ENCODE measurements at places on chromosomes 1 and 21. TPM values are rescaled to one million over a fixed set of nuclear protein-coding genes. Genes with fewer than 3 reads are reported as not detected.

The OLIG1 gene
- total RNA-seq, result 0.13 TPM

DNA sequence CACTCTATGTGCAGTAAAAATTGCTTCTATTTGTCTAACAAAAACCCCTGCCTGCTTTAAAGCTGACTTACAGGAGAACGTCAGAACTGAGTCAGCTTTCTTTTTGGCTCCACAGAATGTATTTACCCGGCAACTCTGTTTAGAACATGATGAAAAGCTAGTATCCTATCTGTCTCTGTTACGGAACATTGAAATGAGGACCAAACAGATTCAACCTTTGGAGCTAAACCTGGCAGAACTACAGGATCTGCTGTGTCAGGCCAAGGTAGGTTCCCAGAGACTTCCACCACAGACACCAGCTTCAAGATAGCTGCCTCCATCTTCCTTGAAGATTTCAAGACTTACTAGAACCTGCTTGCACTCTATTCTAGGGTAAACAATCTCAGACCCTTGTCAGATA is 132.6 kb downstream of the MACF1 start:
- no peak for DNase-seq

DNA sequence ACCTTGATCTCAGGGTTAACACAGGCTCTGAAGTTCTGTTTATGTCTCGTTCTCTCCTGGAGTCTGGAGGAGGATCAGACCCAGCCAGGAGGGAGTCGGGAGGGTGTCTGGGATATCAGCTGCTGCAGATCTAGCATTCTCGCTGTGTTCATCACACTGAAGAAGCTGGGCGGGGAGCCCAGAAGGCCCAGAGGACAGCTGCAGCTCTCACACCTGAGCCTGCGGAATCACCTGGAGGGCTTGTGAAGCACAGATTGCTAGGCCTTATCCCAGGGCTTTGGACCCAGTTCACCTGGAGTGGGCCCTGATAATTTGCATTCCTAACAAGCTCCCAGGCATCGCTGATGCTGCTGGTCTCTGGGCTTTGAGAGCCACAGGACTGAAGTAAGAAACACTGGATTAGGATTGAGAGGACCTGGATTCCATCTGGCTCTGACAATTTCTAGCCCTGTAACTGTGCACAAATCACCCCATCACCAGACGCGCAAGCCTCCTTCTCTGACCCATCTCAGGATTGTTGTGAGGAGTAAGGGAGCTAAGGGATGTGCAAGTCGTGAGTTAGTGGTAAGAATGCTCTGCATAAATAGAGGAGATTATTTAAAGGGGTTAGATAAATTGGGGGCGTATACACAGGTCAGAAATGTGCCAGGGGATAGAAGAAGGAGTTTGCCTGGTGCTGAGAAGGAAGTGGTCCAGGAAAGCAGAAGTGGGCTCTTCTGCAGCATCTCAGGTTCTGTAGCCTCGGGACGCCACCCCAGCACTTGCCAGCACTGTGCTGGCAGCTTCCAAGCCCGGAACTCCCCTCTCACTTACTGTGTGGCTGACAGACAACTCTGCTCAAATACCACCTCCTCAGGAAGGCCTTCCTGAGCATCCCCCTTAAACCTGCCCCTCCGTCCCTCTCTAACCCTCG is 19.1 kb downstream of the ABCA4 start:
- DNase-seq, result no peak

The RSPH1 gene
- 0.04 TPM for total RNA-seq

- DNase-seq, result no peak
Measured at GRCh38 chr1:206686478-206687249, 2.0 kb downstream of the MAPKAPK2 start.

DNA sequence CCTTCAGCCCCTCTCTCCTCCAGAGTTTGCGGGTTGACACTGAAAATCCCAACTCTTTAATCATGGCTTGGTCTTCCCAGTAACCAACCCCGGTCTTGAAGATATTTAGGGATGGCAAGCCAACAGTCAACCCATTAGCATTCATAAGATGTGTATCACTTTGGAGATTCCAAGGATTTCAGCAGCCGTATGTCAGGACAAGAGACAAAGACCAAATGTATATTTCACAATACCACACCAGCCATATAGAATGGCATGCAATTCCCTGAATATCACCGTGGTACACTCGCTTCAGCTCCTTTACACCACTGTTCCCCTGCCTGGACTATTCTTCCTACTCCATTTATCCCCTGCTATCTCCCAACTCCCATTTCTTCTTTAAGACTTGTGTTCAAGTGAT is 109.2 kb downstream of the CSMD2 start:
- DNase-seq, result no peak

- DNase-seq, result no peak
Measured at GRCh38 chr21:24955275-24955961, 651.9 kb downstream of the MRPL39 start.

DNA sequence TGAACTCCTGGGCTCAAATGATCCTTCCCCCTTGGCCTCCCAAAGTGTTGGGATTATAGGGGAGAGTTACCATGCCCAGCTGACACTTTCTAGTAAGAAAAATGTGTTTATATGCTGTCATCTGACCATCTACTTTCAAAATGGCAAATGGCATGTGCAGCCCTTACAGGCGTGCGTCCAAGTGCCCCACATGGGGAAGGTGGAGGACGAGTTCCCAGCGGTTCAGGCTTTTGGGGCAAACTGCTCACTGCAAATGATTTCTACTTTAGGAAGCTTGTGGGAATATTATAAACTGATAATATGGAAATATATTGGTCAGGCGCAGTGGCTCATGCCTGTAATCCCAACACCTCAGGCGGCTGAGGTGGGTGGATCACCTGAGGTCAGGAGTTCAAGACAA is 41.5 kb upstream of the NADK start:
- DNase-seq, result no peak

GRCh38 chr1:183654706-183655105 is 1.6 kb upstream of the APOBEC4 start:
- DNase-seq, result no peak

DNA sequence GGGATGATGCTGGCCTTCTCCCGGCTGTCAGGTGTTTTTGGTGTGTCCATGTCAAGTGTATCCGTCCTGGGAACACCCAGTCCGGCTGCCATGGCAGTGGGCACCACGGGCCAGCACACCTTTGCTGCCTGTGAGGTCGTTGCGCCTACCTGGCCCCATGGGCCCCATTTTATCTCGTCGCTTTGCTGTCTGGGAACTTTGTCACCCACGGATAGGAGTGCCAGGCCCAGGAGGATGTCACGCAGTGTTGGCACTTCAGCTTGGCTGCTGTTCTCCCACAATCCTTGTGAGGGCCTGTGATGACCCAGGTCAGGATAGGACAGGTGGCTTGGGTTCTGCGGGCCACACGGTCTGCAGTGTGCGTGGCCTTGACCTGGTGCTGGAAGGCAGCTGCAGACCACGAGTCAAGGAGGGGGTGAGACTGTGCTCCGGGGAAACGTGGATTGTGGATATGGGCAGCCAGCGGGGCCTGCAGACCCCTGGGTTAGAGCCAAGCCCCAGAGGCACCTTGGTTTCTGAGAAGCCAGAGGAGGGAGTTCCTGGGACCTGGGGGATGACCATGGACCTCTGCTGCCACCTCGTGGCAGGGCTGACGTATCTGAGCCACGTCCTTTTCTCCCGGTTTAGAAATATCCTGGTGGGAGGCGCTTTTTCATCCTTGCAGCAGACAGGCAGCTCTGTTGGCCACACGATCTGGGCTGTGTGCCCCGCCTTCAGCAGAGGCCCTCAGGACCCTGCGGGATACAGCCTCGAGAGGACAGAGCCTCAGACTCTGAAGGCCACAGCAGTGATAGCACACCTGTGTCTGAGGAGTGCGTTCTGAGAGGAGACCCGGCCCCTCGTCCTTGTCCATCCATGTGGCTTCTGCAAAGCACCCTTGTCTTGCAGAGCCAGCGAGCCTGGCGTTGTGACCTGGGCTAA is 161.1 kb upstream of the COL6A1 start:
- DNase-seq, result peak; percentile 89

The CD34 gene
- total RNA-seq, result 62.2 TPM

DNA sequence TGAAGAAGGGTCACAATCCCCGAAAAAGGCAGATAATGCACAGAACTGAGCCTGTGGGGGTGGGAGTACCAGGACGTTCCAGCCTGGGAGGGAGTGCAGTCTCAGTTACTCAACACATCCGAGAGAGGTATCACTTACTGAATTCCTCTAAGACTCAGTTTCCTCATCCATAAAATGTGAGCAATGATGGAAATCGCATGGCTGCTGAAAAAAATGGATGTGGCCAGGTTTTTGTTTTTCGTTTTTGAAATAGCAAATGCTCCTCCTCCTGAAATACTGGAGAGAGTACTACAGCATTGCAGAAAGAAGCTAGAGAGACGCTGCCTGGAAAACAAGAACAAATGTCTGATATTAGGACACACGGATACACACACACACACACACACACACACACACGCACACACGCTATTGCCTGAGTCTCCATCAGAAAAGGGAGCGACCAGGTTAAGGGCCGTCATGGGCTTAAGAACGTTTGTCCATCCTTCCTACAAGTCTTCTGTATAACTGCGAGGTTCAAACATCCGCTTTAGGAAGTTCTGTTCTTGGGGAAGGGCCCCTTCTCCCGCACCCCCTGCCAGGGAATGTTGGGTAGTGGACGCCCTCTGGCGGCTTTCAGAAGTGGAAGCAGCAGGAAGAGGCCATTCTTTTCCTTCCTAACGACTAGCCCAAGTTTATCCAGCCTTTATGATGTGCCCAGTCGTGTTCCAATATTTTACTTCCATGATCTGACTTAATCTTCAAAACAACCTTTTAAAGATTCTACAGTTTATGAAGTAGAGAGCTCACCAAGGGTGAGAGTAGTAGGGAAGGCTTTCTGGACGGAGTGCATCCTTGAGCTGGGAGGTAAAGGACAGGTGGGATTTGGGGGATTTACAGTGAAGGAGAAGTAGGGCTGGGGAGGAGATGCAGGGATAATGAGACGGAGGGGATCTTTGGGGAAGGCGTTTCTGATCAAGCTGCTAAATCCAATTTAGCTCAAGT is 699 bp upstream of the NES start:
- peak; percentile 95 for DNase-seq

The GUCA2B gene
- total RNA-seq, result not detected

The WDR64 gene
- total RNA-seq, result 0.04 TPM

The CNIH3 gene
- total RNA-seq, result 2.9 TPM

GRCh38 chr1:1175221-1176062 is 1.8 kb downstream of the TTLL10 start:
- DNase-seq, result no peak

GRCh38 chr1:184973272-184974055 is 844 bp downstream of the NIBAN1 start:
- peak; percentile 83 for DNase-seq

DNA sequence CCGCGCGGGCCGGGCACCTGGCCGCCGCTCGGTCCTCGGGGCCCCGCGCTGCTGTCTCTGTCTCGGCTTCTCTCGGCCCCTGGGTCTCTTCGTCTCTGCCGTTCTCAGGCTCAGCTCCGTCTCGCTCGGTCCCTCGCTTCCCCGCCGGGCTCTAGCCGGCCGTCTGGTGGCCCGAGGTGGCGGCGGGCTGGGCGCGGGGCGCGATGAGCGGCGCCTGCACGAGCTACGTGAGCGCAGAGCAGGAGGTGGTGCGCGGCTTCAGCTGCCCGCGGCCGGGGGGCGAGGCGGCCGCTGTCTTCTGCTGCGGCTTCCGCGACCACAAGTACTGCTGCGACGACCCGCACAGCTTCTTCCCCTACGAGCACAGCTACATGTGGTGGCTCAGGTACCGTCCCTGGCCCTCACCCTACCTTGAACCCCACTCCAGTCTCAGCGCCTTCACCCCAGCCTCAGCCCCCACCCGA is 355 bp downstream of the SHISAL2A start:
- no peak for DNase-seq

DNA sequence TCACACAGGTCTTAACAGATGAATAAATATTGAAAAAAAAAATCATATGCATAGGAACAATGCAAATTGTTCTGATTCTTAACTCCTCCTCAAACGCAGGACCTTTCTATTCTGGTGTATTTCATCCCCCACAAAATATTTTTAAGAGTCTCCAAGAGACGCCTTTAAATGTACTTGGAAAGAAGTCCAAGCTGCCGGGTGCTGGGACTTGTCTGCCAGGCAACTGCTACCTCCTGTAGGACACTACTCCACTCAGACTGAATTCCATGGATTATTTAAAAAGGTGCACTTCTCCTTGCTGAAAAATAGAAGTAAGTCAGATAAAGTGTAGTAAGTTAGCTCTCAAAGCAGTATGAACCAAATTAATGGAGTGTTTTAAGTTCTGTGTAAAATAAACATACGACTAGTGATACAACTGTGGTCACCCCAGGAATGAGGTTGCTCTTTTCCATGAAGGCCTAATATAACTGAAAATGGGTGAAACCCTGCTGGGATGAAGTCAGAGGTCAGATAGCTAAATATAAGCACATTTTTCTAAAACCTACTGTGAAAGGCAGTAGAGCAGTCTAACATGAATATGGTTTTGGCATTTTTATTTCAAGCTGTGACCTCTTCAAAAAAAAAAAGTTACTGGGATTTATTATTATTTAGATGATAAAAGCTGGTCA is 189.2 kb upstream of the PBX1 start:
- DNase-seq, result no peak

DNA sequence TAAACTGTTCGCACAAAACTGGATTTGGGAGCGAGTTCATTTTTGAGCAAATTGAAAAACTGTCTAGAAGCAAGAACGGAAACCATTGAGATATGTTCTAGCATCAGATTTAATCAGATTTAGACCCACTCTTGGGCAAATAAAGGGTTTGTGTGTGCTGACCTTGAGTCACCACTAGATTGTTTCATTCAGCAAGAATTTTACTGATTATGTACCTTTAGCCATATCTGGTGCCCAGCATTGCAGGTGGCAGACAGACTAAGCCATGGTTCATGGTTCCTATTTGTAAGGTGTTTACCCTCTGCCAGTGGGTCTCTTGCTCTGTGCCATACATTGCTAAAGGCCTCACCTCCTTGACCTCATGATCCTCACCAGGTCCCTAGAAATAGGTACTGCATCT is 1.4 kb downstream of the NUDC start:
- DNase-seq, result no peak

The SLC22A15 gene
- 0.53 TPM for total RNA-seq

The NUCKS1 gene
- 200 TPM for total RNA-seq

GRCh38 chr1:40903106-40903505 is 40.9 kb upstream of the CITED4 start:
- DNase-seq, result no peak

DNA sequence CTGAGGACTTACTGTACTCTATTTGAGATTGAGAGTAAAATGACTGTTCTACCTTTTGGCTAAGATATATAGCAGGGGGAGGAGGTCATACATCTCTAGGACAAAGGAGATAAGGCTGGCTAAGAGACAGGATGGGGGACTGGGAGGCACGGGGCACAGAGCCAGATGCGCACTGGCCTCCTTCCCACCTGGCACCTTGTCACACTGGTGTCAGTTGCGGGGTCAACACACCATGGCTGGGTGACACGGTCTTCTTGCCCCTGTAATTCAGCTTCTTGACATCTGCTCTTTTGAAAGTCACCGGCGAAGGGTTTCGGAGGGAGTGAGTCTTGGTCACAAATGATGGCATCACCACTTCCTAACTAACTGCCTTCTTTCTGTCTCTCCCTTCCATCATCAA is 177.3 kb downstream of the ZSCAN20 start:
- no peak for DNase-seq

GRCh38 chr1:114458237-114458777 is 52.7 kb downstream of the TRIM33 start:
- no peak for DNase-seq

The CCDC27 gene
- total RNA-seq, result not detected

The RNU1-4 gene
- total RNA-seq, result 2,384 TPM

All from muscle of leg (tissue), 16 donors.